ENCODE measurements at places on chromosomes 7 and 10.

DNA sequence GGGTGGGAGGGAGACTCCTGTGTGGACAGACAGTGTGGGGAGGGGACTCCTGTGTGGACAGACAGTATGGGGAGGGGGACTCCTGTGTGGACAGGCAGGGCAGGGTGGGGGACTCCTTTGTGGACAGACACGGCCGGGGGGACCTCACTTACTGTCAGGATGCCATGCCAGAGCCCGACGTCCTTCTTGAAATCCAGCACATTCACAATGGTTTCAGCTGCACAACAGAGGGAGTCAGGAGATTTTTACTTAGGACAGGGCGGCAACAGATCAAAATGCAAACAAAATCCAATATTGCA lies 252.3 kb downstream of the ZMYND11 start:
- no peak for DNase-seq

- DNase-seq, result no peak
Observed at GRCh38 chr10:59561477-59562121, 148.1 kb downstream of the SLC16A9 start.

DNA sequence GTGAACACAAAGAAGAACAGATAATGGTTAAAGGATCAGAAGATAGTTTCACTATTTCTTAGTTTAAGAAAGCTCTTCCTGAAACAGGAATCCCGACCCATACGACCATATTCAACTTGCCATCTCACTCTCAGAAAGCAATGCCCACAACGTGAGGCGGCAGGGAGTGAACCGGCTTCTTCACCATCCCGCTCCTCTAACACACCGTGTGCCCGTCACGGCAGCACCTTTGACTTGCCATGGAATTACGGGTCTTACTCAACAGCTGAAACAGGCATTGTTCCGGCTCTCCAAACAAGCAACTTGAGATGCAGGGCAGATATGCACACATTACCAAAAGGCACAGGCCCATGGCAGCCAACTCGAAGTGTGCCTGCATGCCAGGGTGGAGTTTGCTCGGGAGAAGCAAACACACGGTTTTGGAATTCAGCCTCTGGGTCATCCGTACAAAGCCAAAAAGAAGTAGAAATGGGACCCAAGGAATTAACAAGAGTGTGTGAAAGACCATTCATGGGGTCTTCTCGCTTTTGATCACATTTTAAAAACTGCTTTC lies 293.6 kb downstream of the DNAJB6 start:
- DNase-seq, result no peak

DNA sequence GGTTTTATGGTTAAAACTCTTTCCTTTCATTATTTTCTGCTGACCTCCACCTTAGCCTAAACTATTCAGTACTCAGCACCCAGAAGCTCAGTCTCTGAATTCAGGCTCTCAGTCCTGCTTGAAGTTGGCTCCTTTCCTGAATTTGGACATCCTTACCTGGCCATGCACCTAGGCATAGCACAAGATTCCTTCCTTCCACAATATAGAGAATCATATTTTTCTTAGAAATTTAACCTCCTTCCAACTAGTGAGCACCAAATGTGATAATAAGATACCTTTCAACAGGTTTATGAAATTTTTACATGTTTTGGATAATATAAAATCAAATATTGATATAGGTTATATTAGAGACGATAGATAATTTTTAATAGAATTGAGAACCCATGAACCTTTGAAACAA lies 905.6 kb upstream of the GHITM start:
- DNase-seq, result no peak

DNA sequence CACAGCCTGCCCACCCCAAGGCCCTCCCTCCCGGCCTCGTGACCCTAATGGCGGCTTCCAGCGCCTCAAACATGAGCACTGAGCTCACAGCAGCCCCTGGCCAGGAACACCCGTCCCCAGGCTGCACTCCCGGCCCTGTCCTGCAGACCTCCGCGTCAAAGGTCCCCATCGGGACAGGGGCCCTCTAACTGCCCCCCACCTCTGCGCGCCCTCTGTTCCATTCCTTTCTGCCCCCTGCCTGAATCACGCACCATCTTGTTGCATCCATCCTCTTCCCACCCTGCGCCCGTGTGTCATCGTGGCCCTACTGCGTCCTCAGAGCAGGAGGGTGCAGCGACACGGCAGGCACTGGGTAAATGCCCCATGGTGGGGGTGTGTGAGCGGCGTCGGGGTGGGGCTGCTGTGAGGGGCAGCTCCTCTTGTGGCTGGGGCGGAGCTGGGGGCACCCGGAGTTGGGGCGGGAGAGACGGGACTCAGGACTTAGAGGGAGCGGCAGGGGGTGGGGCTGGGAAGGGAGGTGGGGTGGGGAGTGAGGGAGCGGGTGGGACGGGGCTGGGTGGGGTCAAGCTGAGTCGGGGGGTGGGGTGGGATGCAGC lies 13.4 kb downstream of the SLC29A4 start:
- DNase-seq, result no peak

DNA sequence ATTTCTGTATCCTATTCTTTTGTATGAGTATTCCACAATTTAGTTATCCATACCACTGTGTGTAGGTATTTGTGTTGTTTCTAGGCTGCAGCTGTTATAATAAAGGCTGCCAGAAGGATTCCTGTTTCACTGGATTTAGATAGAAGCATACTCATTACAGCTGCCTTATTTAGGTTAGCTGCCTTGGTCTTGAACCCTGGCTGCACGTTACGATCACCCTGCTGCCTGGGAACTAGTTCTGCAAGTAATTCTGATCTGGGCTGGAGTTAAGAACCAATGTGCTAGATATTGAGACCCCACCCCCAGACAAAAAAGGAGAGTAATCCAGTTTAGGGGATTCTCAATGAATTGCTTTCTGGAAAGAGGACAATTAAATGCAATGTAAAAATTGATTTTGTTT lies 43.1 kb downstream of the CCDC71L start:
- no peak for DNase-seq

DNA sequence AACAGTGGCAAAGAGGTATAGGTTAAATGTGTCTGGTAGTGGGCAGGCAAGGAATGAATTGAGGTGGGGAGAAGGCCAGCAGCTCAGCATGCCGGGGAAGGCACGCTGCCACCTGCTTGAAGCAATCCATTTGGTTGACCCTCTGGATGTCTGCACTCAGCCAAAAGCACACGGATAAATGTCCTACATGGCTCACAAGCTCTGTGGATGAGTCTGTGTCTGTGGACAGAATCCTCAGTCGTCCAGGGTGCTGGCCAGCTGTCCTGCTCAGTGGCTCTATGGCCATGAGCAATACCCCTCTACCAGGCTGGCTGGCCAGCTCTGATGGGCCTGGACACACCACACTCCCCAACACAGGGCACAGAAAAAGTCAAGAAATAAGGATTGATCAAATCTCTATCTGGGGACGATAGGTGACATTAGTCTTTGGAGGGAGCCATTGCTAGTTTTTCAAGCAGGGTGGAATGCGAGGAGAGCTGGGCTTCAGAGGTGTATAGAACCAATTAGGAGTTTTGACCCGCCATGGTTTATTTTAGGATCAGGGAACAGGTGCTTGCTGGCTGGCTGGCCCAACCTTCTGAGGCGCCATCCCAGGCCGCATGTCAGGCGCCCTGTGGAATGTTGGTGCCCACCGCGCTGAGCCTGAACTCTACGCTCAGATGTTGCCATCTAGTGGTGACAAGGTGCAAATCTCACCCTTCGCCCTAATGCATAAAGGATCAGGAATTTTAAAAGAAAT lies 493.4 kb downstream of the TNS3 start:
- DNase-seq, result no peak

DNA sequence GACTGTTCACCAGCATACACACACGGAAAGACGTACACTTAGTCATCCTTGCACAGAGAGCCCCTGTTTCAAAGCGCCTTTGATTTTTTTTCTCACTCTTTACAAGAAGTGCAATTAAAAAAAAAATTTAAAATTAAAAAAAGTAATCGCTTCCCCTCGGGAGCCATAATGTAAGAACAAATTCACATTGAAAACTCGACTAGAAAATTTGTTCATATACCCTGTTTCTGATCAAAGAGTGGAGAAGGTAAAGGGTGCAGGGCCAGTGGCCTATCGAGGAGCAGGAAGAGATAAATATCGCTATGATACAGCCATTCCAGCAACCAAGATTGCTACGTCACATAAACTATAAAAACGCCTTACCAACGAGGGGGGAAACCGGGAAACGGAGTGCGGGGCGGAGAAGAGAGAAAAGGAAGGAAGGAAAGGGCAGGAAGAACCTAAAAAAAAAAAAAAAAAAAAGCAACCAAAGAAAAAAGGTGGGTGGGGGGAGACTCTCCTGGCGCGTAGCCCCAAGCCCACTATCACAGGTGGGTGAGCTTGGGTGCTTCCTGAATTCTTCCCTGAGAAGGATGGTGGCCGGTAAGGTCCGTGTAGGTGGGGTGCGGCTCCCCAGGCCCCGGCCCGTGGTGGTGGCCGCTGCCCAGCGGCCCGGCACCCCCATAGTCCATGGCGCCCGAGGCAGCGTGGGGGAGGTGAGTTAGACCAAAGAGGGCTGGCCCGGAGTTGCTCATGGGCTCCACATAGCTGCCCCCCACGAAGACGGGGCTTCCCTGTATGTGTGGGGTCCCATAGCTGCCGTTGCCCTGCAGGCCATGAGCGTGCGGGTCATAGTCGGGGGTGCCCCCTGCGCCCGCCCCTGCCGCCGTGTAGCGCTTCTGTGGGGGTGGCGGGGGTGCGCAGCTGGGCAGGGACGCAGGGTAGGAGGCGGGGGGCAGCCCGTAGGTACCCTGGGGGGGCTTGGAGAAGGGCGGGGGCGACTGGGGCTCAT lies 5.2 kb upstream of the HOXA2 start:
- no peak for DNase-seq

GRCh38 chr10:27804136-27804535 lies 58.5 kb upstream of the MKX start:
- DNase-seq, result no peak

- DNase-seq, result no peak
Observed at GRCh38 chr10:28302012-28302637, 739 bp downstream of the MPP7 start.

DNA sequence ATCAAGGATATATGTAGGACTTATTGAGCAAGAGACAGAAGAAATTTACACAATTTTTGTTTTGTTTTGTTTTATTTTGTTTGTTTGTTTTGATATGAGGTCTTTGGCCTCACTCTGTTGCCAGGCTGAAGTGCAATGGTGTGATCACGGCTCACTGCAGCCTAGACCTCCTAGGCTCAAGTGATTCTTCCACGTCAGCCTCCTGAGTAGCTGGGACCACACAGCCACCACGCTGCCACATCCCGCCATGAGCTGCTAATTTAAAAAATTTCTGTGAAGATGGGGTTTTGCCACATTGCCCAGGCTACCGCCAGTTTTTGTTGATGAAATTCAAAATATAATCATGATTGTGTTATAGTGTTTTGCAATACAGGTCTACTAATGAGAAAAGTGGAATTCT lies 54.9 kb downstream of the ZNF487 start:
- DNase-seq, result no peak

DNA sequence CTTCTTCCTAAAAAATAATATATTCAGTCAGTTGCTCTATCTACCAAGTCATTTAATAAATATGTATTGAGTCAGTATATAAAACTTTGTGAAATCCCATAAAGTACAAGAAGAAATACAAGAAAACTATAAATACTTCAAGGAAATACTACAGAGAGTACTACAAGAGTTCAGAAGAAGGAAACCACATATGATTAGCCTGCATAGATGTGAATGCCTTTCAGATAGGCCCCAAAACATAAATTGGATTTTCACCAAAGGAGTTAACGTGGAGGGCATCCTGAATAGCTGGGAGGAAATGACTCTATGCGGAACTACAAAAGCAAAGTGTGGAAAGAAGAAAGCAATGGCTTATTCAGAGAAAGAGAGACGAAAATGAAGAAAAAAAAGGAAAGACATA lies 120.1 kb downstream of the LRRN3 start:
- DNase-seq, result no peak

DNA sequence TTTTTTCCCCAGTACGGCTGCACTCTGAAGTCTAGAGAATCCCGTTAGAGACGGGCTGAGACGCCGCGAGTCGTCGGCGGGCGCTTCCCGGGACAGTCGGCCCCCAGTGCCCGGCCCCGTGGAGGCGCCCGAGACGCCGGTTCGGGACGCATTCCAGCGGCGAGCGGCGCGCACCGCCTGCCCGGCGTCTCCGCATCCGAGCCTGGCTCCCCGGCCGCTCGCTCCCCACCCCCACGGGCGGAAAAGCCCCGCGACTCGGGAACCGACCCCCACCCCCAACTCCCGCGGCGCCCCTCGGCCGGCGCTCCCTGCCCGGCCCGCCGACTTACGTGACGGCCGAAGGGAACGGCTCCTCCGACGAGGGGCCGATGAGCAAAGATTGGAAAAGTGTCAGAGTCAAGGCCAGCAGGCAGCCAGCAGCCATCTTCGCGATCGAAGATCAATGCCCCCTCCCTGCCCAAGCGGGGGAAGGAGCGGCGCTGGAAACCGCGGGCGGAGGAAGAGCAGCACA lies 486 bp downstream of the CACNA2D1 start:
- DNase-seq, result no peak

DNA sequence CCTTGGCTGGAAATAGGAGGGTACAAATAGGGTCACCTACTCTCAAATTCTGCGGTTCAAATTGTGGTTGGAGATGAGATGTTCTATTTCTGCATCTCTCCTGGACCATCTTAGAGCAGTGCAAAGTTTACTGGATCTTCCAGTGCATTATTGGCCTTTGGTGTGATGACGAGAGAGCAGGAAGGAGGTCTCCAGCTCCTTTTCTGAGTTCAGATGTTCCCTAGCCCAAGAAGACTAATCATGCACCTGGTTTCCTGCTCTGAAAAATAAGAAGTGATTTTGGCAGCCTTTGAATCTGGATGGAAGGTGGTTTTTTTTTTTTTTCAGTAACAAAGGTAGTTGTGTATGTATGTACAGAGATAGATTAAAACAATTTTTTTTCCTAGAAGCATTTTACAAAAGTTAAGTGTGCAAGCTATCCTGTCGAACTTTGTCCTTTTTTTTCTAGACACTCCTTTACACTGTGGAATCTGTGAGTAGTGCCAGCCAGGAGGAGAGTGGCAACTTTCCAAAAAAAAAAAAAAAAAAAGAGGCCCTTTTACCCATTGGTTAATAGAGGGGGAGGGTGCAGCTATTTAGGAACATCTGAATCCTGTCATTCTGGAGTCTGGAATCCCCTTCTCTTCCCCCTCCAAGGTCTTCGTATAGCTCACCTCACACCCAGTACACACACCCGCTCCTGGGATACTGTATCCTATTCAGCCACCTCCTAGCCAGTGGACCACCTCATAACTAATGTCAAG lies 26.3 kb downstream of the PAPSS2 start:
- no peak for DNase-seq

- DNase-seq, result no peak
Observed at GRCh38 chr7:29281782-29282541, 87.4 kb downstream of the CHN2 start.

- DNase-seq, result no peak
Observed at GRCh38 chr7:140334341-140335057, 63.8 kb downstream of the SLC37A3 start.
